ENCODE measurements at places on chromosomes 1 and 21.

- no peak for DNase-seq
These were observed 151.2 kb upstream of the TNR start for GRCh38 chr1:175894581-175894980.

GRCh38 chr1:184672013-184672726, 82.5 kb downstream of the EDEM3 start:
- DNase-seq = no peak

- DNase-seq = no peak
These were observed 274.4 kb downstream of the RPS6KC1 start for GRCh38 chr1:213325482-213325881.

GRCh38 chr1:1086911-1087341, 12.8 kb upstream of the RNF223 start:
- DNase-seq = no peak

DNA sequence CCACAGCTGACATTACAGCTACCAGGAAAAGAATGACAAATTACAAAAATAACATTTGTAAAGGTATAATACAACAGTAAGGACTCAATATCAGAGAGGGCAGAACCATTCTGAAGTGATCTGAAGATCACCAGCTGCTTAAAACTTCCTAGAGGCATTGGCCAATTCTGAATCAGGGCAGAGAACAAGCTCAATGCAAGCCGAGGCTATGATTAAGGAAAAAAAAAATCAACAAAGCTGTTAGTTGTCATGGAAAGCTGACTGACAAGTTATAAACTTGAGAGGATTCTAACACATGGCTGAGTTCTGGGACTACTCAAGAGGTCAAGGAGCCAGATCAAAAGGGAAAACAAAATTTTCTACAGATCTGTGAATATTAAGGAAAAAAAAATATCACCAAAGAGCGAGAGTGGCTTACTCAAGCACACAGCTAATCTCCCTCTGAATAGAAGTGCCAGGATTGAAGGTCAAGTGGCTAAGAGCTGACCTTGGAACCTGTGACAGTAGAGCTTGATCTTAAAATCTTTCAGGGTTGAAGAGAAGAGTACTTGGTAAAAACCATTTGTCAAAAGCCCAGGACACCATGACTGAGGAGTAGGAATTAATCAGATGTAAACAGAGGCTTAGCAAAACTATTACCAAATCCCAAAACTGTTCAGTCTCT, 383.4 kb downstream of the USP25 start:
- DNase-seq = peak; percentile 15

GRCh38 chr1:91589437-91589836, 88.8 kb downstream of the CDC7 start:
- DNase-seq = no peak

- peak; percentile 17 for DNase-seq
These were observed at the start of gene TTC34 for GRCh38 chr1:2801535-2802291. Gene TTC34 (minus strand): TSS chr1:2801693. CDS start chr1:2800827, 866 bp downstream.

DNA sequence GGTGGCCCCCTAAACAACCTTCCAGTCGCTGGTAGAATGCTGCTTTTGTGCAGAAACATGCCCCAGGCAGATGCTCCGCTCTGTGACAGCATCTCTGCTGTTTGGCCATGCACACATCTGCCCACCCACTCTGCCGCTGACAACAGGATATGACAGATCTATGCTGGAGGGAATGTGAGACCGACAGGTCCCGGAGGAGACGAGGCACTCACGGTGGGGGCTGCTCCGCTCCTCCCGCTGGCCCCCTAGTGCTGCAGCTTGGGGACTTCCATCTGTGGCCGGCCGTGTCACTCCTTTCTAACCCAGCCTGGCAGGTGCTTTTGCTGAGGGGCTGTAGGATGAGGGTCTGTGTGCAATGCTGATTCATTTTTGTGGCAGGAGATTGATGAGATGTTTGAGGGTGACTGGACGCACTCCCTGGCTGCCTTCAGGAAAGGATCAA, 49.1 kb upstream of the DMRTB1 start:
- DNase-seq = peak; percentile 74

DNA sequence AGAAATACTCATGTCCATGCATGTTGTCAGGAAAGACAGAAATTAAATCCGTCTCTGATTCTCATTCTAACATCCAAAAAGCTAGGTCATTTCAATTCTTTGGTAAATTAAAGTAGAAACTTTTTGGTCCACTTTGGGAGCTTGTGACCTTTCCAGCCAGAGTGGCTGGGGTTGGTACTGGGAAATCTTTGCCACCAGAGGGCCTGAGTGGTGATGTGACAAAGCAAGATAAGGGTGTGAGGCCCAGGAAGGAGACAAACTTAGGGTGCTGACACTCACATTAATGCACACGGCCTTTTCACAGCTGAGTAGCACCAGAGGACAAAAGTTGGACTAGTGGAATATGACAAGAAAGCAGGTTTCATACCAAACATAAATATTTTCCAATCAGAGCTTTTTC, 144.3 kb downstream of the DNM3 start:
- DNase-seq = no peak

- no peak for DNase-seq
These were observed 354.6 kb upstream of the C1orf87 start for GRCh38 chr1:60428127-60428526.

DNA sequence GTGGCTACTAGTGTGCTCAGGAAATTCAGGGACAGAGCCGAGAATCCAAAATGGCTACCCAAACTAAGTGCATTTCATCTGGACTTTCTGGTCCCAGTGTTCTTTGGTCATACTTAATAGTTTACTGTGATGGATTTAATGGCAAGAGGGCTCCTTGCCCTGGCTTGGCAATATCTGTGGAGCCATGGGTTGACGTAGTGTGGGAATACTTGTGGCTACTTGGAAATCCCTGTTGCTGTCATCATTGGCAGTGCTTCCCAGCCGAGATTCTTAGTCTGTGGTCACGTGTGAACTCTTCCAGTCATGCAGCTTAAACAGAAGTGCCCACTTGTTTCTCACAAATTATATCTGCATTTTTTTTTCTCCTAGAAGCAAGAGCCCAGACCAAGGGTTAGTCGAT, 198.9 kb downstream of the HS2ST1 start:
- peak; percentile 91 for DNase-seq

- DNase-seq = no peak
These were observed 9.7 kb upstream of the ATAD3B start for GRCh38 chr1:1461721-1462317.

GRCh38 chr1:147492207-147492606, 49.1 kb upstream of the BCL9 start:
- DNase-seq = no peak

Data from fibroblast of skin of scalp (primary cell).